Fibroblast of skin of left biceps (primary cell): ENCODE measurements at places on chromosomes 3 and 15.

DNA sequence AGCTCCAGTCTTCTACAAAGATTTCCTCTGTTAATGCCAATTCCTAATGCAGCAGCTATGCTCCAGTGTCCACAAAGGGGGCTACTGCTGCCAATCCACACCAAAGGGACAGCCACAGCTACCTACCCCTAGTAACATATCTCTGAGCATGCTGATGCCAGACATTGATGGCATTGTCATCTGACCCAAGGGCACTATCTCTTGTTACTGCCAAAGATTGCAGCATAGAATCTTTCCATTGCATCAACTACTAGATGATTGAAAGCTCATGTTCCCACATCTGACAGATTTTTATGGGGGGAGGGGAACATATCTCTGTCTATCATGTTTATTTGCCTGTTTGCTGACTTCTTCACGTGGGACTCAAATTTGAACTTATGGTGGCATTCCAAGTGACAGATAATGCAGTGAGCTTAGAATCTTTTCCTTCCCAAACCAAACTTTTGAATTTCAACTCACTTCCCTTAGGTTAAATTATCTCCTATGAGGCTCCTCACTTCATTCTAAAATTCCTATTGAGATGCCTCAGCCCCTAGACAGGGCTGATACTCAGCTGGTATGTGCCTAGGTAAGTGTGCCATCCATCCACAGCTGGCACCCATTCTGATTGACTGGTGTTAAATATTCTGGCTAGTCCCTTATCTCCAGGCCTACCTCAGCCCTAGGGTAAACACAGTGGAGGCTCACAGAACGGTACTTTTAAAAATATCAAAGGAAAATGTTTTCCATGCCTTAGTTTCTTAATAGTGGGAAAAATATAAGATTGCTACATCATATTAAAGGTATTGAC lies 100.3 kb downstream of the STRIT1 start:
- no peak for DNase-seq

GRCh38 chr3:61297821-61298220 lies 46.6 kb upstream of the FHIT start:
- DNase-seq: no peak

DNA sequence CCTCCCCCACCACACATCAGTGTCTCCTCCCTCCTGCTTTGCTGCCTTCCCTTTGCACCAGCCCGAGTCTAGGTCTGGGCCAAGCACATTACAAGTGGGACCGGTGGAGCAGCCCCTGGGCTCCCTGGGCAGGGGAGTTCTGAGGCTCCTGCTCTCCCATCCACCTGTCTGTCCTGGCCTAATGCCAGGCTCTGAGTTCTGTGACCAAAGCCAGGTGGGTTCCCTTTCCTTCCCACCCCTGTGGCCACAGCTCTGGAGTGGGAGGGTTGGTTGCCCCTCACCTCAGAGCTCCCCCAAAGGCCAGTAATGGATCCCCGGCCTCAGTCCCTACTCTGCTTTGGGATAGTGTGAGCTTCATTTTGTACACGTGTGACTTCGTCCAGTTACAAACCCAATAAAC lies 2.3 kb upstream of the ABCF3 start:
- no peak for DNase-seq

DNA sequence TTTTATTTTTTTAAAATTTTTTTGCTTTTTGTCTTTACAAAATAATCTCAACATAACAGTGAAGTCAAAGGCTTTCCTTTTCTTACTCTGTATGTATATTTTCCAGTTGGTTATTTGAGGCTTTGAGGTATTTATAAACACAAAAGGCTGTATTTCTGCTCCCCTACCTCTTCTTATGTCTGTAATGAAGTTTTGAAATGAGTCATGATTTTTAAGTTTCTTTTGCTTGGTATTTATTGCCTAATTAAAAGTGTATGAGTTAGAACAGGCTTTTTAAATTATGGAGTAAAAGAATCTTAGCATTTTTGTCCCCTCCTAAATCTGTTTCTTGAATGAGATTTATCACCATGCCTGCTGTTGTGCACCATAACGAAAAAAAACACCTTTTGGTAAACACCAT lies 66.0 kb downstream of the DCUN1D1 start:
- DNase-seq: no peak

DNA sequence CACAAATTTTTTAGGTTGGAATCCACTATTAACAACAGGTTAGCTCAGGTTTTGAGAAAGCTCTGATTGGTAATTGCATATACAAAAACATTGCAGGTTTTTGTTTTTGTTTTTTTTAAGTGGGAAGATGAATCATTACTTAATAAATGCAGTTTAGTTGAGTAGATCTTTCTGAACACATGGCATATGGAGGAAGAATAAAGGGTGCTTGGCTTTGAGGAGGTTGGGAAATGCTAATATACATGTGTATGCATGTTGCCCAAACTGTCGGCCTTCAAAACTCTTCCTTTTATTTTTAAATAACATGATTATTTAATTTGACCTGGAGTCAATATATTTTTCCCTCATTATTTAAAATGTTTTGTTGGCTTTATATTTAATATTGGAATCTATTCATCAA lies 32.8 kb downstream of the ZBTB38 start:
- DNase-seq: no peak

GRCh38 chr3:17232442-17232841 lies 347.7 kb downstream of the PLCL2 start:
- DNase-seq: no peak

GRCh38 chr15:68299436-68299835 lies 21.9 kb downstream of the FEM1B start:
- DNase-seq: no peak

DNA sequence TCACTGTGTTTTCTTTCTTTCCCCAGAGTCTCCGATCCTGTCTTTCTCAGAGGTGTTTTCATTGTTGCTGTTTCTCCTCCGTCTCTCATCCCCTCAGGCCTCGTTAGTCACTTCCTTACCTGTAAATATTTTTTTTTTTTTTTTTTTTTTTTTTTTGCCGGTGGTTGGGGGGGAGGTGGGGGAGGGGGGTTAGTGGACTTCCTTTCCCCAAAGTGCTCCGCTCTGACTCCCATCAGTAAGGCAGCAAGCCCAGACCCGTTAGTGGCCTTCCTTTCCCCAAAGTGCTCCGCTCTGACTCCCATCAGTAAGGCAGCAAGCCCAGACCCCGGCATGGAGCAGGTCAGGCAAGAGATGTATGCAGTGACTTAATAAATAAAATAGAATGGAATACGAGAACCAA lies 97.1 kb upstream of the TNFAIP8L3 start:
- no peak for DNase-seq

DNA sequence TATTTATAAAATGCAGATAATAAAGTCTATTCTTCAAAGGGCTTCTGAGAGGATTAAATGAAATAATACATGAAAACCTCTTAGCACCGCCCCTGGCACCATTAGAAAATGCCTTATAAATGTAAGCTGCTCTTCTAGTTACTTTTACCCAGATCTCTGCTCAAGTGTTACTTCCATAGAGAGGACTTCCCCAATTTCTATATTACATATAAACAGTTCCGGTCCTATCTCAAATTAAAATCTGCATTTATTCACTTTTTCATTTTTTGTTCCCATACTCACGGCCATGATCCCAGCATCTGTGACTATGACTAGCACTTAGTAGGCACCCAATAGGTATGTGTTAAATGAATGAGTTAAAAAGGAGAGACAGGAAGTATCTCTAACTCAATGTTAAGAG lies 890.9 kb upstream of the CFAP20DC start:
- DNase-seq: no peak

- peak; percentile 21 for DNase-seq
Observed at GRCh38 chr3:197692641-197693040, 44.1 kb downstream of the RUBCN start.

GRCh38 chr3:147311716-147312115 lies 94.6 kb downstream of the ZIC4 start:
- no peak for DNase-seq

DNA sequence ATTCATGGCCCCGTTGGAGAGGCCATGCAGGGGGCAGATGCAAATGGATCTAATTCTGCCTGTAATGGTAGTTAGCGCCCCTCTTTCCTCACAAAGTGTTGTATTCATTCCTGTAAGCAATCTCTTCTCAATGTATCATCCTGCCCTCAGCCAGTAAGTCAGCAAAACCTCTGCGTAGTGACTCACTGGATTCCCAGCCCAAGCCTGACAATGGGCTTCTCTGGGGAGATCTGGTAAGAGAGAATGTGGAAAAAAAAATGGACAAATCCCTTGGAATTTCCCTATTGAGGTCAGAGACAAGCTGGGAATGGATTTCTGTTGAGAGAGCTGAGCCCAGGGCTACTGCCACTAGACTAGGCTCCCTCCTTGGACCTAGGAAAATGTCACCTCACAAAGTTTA lies 25.4 kb downstream of the ADPGK start:
- DNase-seq: peak; percentile 92

DNA sequence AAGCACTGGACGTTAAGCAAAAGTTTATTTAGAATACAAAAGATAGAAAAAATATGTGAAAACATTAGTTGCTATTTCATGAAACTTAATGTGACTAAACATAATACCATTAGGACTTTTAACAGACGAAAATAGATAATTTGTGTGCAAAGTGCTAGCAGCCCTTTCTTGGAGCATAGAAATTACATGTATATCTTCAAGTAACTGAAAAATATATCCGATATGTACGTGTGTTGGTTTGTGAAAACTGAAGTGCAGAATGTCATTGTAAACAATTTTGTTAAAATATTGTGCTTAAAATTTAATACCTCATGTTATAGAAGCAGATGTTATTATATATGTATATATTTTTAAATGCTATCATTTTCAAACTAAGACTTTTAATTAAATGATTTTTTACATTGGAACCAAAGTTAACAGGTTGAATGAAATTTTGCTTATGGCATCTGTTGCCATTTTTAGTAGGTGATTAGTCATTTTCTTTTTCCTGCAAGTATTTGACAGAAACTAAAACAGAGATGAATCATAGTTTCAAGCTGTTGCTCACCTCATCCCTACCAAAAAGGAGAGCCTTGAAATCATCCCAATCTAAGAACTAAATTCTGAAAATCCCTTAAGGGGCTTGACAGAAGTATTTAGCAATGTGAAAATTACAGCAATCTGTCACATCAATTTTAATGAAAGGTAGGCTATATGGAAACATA lies 334.8 kb downstream of the NAALADL2 start:
- peak; percentile 18 for DNase-seq

- DNase-seq: no peak
Observed at GRCh38 chr3:187750006-187750512, 4.8 kb upstream of the BCL6 start.

DNA sequence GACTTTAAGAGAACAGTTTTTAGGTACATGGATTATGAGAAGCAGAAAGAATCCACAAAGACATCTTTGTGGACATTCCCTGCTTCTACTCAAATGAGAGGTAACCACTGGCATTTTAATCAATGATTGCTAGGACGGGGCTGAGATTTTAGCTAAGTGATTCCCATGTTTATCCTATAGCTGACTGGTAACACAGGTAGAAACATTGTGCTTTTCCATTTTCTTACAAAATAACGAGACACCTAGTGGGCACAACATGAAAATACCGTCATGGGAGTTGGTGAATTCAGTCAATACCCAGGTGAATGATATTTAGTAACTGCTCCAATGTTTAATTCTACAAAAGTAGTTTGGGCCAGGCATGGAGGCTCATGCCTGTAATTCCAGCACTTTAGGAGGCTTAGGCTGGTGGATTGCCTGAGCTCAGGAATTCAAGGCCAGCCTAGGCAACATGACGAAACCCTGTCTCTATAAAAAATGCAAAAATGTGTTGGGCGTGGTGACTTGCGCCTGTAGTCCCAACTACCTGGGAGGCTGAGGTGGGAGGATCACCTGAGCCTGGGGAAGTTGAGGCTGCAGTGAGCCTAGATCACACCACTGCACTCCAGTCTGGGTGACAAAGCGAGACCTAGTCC lies 37.2 kb upstream of the DENND4A start:
- DNase-seq: no peak

GRCh38 chr3:26625187-26625586 lies 2.6 kb downstream of the LRRC3B start:
- DNase-seq: no peak

DNA sequence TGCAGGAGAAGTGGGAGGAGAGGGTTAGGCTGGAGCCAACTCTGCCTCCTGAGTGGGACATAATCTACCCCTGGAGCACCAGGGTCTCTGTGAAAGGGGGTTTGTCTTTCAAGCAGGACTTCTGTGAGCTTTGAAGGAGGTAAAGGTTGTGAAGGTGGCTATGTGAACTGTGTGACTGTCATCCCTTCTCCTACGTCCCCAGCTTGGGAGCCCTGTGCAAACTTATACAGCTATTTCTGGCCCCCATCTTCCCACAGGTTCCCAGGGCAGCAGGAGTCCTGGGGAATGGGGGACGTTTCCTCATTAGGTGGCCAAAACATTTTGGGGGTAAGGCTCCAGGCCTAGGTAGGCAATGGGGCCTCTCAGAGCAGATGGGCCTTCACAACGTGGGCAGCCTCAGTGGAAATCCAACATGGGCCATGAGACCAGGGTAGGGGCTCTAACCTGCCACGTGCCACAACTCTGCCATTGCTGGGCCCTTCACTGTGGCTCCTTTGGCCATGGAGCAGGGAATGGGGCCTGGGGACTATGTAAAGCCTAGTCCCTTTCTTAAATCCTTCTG lies 3.5 kb downstream of the VIPR1 start:
- no peak for DNase-seq

GRCh38 chr3:114093596-114093995 lies 37.1 kb downstream of the QTRT2 start:
- no peak for DNase-seq

GRCh38 chr3:67192466-67192865 lies 194.4 kb downstream of the KBTBD8 start:
- DNase-seq: no peak

DNA sequence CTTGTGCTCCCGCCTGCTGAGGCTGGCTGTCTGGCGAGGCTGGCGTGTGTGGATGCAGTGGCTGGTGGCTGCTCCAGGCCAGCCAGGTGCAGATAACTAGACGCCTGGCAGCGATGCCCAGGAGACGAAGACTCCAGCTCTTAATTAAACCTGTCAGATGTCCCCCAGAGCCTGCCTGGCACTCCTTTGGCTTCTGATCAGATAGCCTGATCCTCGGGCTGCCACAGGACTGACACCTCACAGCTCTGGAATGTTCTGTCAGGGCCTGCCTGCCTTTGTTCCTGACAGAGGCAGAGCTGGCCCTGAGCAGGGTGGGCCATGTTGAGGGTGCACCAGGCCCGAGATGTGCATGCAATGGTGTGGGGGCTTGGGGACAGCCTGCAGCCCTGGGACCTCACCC lies 36.5 kb downstream of the PLXNA1 start:
- no peak for DNase-seq

DNA sequence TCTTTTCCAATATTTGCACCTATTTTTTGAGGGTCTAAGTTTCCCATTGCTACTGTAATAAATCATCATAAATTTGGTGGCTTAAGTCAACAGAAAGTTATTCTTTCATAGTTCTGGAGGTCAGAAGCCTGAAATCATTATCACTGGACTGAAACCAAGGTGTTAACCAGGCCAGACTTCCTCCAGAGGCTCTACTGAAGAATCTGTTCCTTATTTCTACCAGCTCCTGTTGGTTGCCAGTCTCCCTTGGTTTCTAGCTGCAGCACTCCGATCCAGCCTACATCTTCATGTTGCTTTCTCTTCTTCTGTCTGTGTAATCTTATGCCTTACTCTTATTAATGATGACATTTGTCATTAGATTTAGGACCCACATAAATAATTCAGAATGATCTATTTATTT lies 22.0 kb upstream of the ARPP21 start:
- no peak for DNase-seq

GRCh38 chr3:17954801-17955200 lies 212.4 kb upstream of the TBC1D5 start:
- DNase-seq: no peak

- DNase-seq: no peak
Observed at GRCh38 chr3:194723846-194724618, 38.3 kb downstream of the FAM43A start.
